ENCODE measurements at places on chromosomes 11 and 22.

DNA sequence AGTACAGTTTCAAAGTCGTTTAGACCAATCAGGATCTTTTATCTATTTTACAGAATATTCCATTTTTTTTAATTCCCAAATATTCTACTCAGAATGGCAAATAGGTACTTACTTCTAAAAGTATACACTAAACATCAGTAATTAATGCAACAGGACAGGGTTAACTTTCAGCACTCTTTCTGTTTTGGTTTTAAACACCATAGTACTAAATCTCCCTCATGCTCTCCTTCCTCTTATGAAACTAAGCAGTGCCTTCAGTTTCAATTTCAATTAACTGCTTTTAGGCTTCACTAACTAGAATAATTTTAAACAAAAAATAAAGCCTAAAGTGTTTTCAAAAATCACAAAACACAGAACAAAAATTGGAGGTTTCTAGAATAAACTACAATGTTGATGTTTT is 57.9 kb downstream of the NOX4 start:
- DNase-seq: no peak

GRCh38 chr11:121350314-121351082 is 57.9 kb downstream of the SC5D start:
- no peak for DNase-seq

GRCh38 chr11:65952052-65952521 is 6.8 kb downstream of the TSGA10IP start:
- no peak for DNase-seq

- DNase-seq: no peak
Observed at GRCh38 chr11:26847459-26847858, 125.6 kb upstream of the SLC5A12 start.

- DNase-seq: no peak
Observed at GRCh38 chr11:88508759-88509581, 171.4 kb upstream of the CTSC start.

GRCh38 chr22:35582861-35583670 is 34.1 kb downstream of the MB start:
- no peak for DNase-seq

DNA sequence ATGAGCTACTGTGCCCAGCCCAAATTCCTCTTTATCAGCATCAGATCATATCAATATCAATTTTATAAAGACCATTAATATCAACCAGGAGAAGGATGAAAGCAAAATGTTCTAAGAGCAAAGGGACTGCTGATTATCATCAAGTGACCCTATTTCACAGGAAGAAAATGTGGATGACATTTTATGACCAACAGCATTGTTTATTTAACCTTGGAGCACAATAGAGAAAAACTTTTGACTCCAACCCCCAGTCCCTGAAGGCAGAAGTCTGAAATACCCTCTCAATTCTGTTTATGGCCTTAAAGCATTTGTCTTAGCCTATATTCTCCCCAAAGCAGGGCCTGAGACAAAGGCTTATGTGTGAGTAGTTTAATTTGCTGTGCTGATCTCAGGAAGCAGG is 11.3 kb upstream of the ALG8 start:
- DNase-seq: no peak

DNA sequence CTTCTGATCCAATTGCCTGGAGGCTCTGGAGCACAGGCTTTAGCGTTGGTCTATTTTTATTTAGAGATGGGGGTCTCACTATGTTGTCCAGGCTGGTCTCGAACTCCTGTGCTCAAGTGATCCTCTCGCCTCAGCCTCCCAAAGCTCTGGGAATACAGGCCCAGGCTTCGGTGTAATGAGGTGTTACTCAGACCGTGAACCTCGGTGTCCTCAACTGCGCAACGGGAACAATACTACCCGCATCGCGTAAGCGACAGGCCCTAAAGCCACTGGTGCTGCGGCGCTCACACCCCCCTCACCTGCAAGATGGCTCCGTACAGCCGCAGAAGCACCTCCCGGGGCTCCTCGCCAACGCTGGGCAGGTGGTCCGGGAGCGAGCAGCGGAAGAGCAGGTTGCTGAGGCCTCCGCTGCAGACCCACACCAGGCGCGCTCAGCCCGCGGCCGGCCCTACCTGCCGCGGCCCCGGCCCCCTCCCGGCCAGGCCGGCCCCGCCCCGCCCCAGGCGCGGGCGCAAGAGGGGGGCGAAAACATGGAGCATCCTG is 628 bp downstream of the CHKB start:
- no peak for DNase-seq

DNA sequence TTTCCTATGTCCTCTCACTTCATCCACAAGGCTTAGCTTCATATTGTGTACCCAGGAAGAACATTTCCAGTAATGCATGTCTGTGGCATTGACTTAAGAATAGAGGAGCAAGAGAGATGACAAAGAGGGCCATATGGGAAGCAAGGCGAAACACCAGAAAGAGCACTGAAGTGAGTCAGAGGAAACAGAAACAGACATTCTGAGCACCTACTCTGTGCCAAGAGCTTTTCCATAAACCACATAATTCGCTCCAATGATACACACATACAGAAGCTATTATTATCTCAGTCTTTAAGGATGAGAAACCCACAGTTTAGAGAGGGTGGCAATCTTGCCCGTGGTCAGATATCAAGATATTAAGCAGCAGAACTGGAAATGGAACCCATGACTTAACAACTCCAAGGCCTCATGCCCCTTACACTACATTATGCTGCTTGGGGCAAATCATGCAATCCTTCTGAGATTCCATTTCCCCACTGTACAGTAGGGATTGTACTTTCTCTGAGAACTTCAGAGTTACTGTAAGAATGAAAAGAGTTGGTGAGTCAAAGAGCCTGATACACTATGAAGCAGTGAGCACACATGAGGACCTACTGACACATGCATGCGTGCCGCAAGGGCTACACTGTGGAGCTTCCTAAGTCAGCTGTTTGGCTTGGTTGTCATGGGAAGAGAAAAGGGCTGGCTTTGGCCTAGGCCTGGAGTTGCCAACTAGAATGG is 126.6 kb downstream of the KCNC1 start:
- DNase-seq: no peak

DNA sequence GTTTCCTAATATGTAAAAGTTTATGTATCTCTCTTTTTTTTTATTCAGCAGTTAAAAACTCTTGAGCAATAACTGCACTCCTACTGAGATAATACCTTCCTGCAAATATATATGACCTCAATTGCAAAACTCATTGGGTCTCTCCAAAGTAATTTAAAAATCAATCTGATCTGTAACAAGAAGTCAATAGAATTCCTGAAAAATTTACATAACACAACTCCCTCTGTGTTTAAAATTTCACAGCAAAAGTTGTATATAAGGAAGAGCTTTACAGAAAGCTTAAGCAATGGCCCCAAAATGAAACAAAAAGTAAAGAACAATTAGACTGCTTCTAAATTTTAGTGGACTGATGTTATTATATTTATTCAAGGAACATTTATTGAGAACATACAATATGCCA is 313.4 kb downstream of the DLG2 start:
- DNase-seq: no peak

GRCh38 chr22:20965104-20965887 is 1.8 kb upstream of the AIFM3 start:
- DNase-seq: no peak

DNA sequence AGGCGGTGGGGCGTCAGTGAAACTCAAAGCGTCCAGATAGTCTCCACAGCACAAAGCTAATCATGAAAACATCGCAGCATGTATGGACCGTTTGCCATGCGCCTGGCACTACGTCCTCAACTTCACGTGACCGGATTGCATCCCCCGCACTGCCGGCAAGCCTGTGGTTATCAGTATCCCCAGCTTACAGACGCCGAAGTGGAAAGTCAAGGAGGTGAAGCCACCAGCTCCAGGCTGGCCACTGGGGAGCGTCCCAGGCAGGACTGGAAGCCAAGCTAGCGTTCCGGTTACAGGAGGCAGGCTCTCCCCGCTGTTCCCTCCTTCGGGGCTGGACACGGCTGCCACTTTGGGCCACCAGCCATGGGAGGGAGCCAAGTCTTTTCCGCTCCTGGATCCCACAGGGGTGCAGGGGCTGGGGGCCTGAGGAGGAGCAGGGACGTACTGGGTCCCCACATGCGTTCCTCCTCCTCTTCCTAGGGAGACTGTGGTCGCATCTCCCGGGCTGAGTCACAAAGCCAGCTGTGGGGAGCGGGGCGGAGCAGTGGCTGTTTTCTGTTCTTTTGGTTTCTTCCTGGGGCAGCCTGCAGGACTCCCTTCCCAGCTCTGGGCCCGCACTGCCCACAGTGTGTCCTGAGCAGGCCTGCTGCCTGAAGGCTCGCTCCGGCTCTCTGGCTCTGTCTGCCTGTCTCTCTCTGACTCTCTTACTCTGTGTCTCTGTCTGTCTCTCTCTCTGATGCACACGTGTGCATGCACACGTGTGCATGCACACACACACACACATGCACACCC is 4.3 kb upstream of the OSBPL5 start:
- DNase-seq: no peak

DNA sequence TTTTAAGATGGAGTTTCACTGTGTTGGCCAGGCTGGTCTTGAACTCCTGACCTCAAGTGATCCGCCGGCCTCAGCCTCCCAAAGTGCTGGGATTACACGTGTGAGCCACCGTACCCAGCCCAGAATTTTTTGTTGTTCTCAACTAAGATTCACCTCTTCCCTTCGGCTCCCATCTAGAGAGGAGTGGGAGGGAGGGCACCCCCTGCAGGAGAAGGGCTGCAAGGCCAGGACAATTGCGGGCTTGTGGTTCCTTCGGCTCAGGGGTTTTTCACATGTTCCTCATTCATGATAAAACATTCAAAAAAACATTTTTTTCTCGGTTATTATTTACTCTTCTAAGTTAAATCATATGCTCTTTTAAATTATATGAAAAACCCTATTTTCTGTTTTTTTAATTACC is 201.1 kb upstream of the LRRC4C start:
- DNase-seq: no peak

GRCh38 chr11:36010010-36010740 is 66.3 kb downstream of the LDLRAD3 start:
- DNase-seq: no peak

DNA sequence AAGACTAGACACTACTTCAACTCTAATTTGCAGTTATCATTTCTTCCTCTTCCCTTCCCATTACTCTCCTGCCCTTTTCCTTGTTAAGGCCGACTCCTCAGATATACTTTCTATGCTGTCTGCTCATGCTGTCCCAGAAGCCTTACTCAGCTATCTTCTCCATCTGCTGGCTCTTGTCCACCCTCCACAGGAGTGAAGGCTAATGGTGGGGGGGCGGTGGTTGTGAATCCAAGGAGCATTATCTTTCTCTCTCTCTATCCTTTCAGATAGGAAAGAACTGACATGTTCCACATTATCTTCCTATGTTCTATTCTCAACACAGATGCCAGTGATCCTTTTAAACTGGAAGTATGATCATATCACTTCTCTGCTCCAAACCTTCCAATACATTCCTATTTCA is 37.4 kb downstream of the USP28 start:
- DNase-seq: no peak

DNA sequence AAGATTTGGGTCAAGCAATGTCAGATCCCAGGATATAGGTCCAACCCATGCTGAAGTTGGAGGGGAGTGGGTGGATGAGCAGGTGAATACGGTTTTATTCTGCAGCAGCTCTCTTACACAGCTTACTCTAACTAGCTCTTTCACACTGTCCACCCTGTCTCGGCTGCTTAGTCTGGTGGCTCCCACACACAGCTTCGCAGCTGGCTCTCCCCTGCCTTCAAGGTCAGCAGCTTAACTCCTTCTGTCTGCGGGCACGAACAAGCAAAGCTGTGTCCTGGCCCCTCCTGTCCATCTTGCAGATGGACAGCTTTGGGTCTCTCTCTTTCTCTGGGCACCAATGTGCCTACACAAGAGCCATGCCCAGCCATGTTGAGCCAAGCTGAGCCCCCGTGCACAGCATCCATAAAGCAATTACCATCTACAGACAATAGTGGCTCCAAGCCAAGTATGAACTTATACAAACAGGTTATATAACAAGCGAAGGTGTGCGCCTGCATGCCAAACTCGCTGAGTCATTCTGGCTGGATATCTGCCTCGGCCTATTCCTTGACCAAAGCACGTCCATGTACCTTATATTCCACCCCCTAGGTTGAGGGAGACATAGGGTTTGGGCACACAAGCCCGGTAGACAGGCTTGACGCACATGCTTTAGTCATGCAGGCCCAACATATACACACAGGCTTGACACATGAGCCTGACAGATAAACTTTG is 1307.8 kb upstream of the RAG2 start:
- DNase-seq: no peak

DNA sequence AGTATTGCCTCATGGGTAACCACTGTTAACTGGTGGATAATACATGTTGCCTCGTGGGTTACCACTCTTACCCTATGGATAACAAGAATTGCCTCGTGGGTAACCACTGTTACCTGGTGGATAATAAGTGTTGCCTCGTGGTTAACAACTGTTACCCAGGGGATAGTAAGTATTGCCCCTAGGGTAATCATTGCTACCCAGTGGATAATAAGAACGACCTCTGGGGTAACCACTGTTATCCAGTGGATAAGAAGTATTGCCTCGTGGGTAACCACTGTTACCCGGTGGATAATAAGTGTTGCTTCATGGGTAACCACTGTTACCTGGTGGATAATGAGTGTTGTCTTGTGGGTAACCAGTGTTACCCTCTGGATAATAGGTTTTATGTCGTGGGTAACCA is 28.1 kb upstream of the NXPE4 start:
- DNase-seq: no peak

DNA sequence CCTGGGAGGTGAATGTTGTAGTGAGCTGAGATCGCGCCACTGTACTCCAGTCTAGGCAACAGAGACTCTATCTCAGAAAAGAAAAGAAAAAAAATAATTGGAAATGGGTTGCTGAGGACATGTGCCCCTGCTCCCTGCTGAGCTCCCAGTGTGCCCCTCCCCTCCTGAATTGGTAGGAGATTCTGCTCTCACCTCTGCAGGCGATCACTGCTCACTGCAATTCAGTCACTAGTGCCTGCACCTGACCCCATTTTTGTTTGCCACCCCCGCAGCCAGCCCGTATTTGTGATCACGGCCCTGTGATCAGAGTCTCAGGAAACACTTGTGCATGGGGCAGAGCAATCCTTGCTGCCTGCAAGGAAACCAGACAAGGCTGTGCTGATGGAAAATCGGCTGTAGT is 16.3 kb upstream of the SEC14L3 start:
- no peak for DNase-seq

DNA sequence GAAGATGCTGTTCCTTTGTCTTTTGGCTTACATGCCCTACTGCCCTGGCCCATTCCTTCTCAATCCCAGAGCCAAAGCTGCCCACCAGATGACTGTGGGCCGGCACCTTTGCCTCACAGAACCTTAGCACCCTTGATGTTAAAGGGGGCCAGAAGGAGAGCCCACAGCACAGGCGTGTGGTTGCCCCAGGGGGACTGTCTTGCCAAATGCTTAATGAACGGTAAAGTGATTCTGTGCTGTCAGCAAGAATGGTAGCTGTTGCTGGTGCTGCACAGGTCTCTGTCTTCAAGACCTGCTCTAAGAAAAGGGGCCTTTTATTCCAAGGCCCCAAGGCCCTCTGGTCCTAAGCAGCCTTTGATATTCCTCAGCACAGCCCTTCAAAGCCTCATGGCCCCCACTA is 113.3 kb downstream of the MORC2 start:
- DNase-seq: no peak

All from NCI-H2107 (cell line).